Breast epithelium (tissue), 4 donors: ENCODE measurements at places on chromosomes 3 and 15. TPM values are rescaled to one million over a fixed set of nuclear protein-coding genes. Genes with fewer than 3 reads are reported as not detected.

The IMPG2 gene
- 0.15 TPM for total RNA-seq

The ATP10A gene
- total RNA-seq, result 7.2 TPM

The CPB1 gene
- 3.4 TPM for total RNA-seq

The TRH gene
- not detected for total RNA-seq

The RTP3 gene
- total RNA-seq, result not detected

The RTP1 gene
- not detected for total RNA-seq

The LTF gene
- total RNA-seq, result 78.7 TPM

The PCNP gene
- total RNA-seq, result 120 TPM

The SERPINI2 gene
- not detected for total RNA-seq

The GPR156 gene
- 0.33 TPM for total RNA-seq

The PRKCI gene
- total RNA-seq, result 19.4 TPM

The GPR149 gene
- total RNA-seq, result not detected

The HYAL3 gene
- total RNA-seq, result 2.3 TPM

The ROBO1 gene
- 12.7 TPM for total RNA-seq

The CYP1A2 gene
- total RNA-seq, result not detected

The LSAMP gene
- total RNA-seq, result 3.8 TPM

DNA sequence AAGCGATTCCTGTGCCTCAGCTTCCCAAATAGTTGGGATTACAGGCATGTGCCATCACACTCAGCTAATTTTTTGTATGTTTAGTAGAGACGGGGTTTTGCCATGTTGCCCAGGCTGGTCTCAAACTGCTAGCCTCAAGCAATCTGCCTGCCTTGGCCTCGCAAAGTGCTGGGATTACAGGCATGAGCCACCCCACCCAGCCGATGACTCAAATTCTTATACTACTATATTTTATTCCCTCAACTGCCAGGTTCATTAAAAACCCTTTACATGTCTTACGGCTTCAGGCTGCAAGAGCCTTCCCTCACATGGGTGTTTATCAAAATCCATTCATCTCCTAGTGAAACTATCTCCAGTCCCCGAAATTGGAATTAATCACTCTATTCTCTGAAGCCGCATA lies 63.4 kb downstream of the CBLB start:
- H3K4me1 ChIP-seq, result no peaks in the 10 kb centered on the region
- H3K27ac ChIP-seq, result no peak overlapping the region
- no peak overlapping the region for H3K4me3 ChIP-seq
- no peaks in the 10 kb centered on the region for H3K27me3 ChIP-seq
- no peaks in the 10 kb centered on the region for H3K36me3 ChIP-seq

GRCh38 chr3:116808725-116809124 lies 99.1 kb downstream of the TUSC7 start:
- no peak for DNase-seq
- H3K4me1 ChIP-seq, result no peaks in the 10 kb centered on the region
- no peak overlapping the region for H3K4me3 ChIP-seq

DNA sequence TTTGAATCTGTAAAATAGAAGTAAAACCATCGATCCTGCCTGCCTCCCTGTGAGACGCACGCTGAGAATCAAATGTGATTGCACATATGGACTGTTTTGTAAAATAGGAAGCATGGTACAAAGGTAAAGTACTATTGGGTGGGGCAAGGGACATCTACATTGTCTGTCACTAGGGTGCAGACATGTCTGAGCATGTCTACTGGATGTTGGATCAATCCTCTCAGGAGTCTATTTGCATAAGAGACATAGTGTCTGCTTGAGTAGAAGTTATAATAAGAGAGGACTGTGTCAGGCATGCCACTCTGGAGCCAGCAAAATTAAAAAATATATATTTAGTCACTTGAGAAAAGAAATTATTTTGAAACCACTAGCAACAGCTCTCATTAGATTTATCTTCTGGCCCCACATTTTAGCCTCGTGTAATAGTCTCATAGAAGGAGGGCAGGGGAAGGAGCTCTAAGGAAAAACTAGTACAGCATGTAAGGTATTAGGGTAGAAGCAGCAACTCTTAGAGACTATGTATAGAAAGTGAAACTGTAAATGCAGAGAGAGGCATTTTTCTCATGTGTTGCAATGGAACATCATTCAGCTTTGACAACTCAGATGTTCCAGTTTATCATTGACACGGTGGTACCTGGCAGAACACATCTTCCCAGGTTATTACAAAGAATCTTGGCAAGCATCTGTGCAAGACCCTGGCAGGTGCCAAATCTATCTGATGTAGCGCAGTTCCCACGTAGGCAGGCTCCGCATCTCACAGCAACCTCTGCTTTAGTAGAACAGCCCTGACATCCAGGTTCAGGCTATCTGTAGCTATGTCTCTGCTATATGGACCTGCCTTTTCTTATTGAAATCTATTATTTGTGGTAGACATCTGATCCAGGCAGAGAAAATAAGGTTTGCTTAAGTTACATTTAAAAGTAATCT lies 85.2 kb upstream of the CHL1 start:
- no peaks in the 10 kb centered on the region for H3K4me1 ChIP-seq
- H3K27ac ChIP-seq, result no peak overlapping the region
- no peak overlapping the region for H3K4me3 ChIP-seq

DNA sequence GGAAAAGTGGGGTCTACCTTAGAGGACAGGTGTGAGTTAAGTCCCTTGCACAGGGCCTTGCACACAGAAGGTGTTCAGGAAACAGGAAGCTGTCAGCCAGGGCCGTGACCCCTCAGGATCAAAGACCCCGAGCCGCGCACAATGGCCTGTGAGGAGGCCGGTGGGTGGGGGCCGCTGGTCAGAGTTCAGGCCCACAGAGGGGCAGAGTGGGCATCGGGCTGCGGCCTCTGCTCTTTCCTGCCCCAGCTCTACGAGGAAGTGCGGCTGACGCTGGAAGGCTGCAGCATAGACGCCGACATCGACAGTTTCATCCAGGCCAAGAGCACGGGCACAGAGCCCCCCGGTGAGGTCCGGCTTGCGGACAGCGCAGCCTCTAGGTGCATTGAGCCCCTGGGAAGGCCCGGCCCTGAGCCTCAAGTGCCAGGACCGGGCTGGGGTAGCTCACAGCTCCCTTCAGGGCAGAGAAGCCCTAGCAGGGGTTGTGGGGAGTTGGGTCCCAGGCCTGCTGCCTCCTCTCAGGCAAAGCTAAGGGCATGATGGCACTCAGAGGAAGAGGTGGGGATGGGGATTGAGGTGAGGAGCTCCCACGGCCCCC lies 37.2 kb downstream of the PSTPIP1 start:
- no peak overlapping the region for H3K27ac ChIP-seq
- no peak for DNase-seq
- no peaks in the 10 kb centered on the region for H3K27me3 ChIP-seq
- H3K4me3 ChIP-seq, result no peak overlapping the region
- no peaks in the 10 kb centered on the region for H3K36me3 ChIP-seq

- H3K36me3 ChIP-seq, result no peaks in the 10 kb centered on the region
- H3K27me3 ChIP-seq, result no peaks in the 10 kb centered on the region
- H3K27ac ChIP-seq, result no peak overlapping the region
- no peak for DNase-seq
Observed at GRCh38 chr3:38574411-38575278, 74.8 kb downstream of the SCN5A start.

- no peak overlapping the region for H3K27ac ChIP-seq
- DNase-seq, result no peak
- no peaks in the 10 kb centered on the region for H3K4me1 ChIP-seq
- no peaks in the 10 kb centered on the region for H3K27me3 ChIP-seq
- H3K4me3 ChIP-seq, result no peak overlapping the region
- H3K36me3 ChIP-seq, result no peaks in the 10 kb centered on the region
Observed at GRCh38 chr3:178628037-178628436, 91.8 kb downstream of the KCNMB2 start.

GRCh38 chr3:81788610-81789009 lies 27.2 kb upstream of the GBE1 start:
- H3K4me3 ChIP-seq, result no peak overlapping the region
- no peaks in the 10 kb centered on the region for H3K4me1 ChIP-seq
- no peaks in the 10 kb centered on the region for H3K36me3 ChIP-seq
- H3K27ac ChIP-seq, result no peak overlapping the region
- no peak for DNase-seq

GRCh38 chr3:128067489-128067888 lies 15.3 kb downstream of the SEC61A1 start:
- H3K27ac ChIP-seq, result no peak overlapping the region
- DNase-seq, result no peak
- no peaks in the 10 kb centered on the region for H3K27me3 ChIP-seq
- peaks cover 4% of the 10 kb centered on the region for H3K36me3 ChIP-seq
- H3K4me3 ChIP-seq, result no peak overlapping the region
- no peaks in the 10 kb centered on the region for H3K4me1 ChIP-seq

GRCh38 chr3:100912571-100912970 lies 80.7 kb downstream of the ABI3BP start:
- DNase-seq, result no peak
- H3K36me3 ChIP-seq, result no peaks in the 10 kb centered on the region
- no peak overlapping the region for H3K4me3 ChIP-seq
- no peak overlapping the region for H3K27ac ChIP-seq

- H3K4me3 ChIP-seq, result no peak overlapping the region
- no peaks in the 10 kb centered on the region for H3K27me3 ChIP-seq
- peaks cover 9% of the 10 kb centered on the region for H3K4me1 ChIP-seq
- no peak overlapping the region for H3K27ac ChIP-seq
Observed at GRCh38 chr15:40042791-40043320, 3.9 kb upstream of the SRP14 start.

DNA sequence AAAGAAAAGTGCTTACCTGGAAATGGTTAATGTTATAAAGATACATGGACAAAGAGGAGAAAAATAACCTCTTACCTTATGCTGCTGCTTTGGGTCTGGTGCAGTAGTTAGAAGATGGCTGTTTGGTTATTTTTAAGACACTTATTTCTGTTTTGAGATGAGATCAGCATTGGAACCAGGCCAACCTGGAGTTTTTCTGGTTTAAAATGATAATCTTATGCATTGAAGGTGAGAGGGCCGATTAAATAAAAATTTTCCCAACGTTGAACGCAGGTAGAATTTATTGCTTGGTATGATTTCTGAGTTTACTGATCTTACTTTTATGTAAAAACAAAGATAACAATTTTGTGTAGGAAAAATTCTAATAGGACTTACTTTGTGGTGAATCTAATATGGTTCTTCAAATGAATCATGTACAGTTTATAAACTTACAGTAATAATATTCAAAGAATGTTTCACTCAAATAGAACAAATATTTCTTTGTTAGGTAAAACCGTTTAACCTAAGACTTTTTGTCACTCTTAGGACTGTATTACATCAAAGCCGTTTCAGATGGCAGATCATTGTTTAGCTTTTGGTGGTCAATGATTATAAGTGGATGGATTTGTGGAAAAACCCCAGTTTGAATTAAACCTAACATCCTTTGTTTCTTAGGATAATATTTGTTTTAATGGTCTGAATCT lies 14.9 kb downstream of the UBE2E2 start:
- no peaks in the 10 kb centered on the region for H3K27me3 ChIP-seq
- no peak overlapping the region for H3K27ac ChIP-seq
- H3K36me3 ChIP-seq, result no peaks in the 10 kb centered on the region
- no peaks in the 10 kb centered on the region for H3K4me1 ChIP-seq
- H3K4me3 ChIP-seq, result no peak overlapping the region
- DNase-seq, result no peak

DNA sequence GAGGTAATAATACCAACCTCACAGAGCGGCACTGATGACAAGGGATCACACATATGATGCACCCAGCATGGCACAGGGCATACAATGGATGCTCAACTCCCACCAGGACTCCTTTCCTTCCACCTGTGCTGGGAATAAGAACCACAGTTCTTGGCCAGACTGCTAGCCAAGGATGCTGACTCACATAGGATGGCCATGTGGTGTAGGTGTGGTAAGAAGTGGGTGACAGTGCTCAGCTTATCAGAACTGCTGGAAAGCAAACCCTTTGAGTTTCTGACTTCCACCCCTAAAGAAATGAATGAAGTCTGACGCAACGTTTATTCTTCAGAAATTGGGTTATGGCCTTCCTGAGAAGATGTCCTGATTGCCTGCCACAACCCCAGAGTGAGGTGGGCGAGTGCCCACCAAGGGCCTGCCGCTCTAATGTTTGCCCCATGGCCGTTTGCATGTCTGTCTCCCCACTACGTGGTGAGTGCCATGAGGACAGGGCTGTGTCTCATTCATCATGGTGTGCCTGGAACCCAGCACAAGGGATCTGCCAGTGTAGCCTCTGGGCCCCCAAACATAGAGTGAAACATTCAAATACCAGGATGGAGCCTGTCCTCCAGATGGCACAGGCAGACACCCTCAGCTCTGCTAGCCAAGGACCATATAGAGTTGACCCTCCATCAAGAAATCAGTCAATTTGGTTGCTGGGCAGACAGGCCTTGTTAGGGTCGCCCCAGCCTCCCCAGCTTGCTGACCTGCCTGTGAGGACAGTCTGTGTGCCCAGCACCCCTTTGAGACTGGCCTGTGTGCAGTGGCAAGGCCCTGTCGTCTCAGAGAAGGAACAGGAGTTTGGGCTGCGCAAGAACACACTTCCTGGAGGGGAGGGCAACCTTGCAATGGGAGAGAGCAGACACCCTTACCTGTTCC lies 57.6 kb upstream of the SLCO2A1 start:
- no peaks in the 10 kb centered on the region for H3K4me1 ChIP-seq
- H3K27me3 ChIP-seq, result no peaks in the 10 kb centered on the region
- no peak overlapping the region for H3K4me3 ChIP-seq
- H3K36me3 ChIP-seq, result no peaks in the 10 kb centered on the region

- H3K27ac ChIP-seq, result no peak overlapping the region
- H3K27me3 ChIP-seq, result no peaks in the 10 kb centered on the region
- H3K4me3 ChIP-seq, result no peak overlapping the region
- DNase-seq, result no peak
- no peaks in the 10 kb centered on the region for H3K36me3 ChIP-seq
- no peaks in the 10 kb centered on the region for H3K4me1 ChIP-seq
Observed at GRCh38 chr3:38083871-38084333, 44.9 kb downstream of the DLEC1 start.

- DNase-seq, result no peak
- H3K27ac ChIP-seq, result no peak overlapping the region
- H3K4me1 ChIP-seq, result no peaks in the 10 kb centered on the region
- H3K36me3 ChIP-seq, result no peaks in the 10 kb centered on the region
- no peak overlapping the region for H3K4me3 ChIP-seq
Observed at GRCh38 chr15:79018960-79019359, 71.6 kb downstream of the RASGRF1 start.

- peaks cover 4% of the 10 kb centered on the region for H3K4me1 ChIP-seq
- no peaks in the 10 kb centered on the region for H3K27me3 ChIP-seq
- H3K27ac ChIP-seq, result no peak overlapping the region
Observed at GRCh38 chr15:49041426-49041825, 4.8 kb downstream of the SECISBP2L start.

DNA sequence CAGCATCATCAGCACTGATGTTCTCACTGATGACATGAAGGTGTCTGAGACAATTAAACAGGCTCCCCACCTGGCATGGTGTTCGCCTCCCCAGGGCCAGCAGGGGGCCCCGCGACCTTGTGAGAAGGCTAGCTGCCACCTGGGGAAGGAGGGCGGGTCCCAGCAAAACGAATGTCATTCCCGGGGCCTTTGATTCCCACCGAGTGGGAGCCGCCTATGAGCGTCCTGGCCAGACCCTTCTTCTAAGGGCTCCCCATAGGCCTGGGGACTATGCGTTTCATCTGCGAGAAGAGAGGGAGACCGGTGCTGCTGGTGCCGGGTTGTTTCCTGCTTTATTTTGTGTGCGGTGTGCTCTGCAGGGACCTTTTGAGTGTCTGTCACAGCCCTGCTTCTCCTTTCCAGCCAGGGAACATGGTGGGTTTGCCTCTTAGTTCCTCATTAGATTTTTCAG lies 20.5 kb upstream of the MINDY4B start:
- peak overlapping the region; percentile 23 for H3K4me3 ChIP-seq
- no peaks in the 10 kb centered on the region for H3K36me3 ChIP-seq
- DNase-seq, result no peak
- no peak overlapping the region for H3K27ac ChIP-seq

GRCh38 chr3:69445024-69445423 lies 59.1 kb upstream of the FRMD4B start:
- no peak for DNase-seq
- H3K27me3 ChIP-seq, result no peaks in the 10 kb centered on the region
- no peaks in the 10 kb centered on the region for H3K4me1 ChIP-seq
- no peaks in the 10 kb centered on the region for H3K36me3 ChIP-seq
